ENCODE measurements at places on chromosomes 1 and 21. TPM values are rescaled to one million over a fixed set of nuclear protein-coding genes. Genes with fewer than 3 reads are reported as not detected.

The WNT4 gene
- 8.2 TPM for polyA plus RNA-seq

The GJA4 gene
- 20.3 TPM for polyA plus RNA-seq

The RIPK4 gene
- 15.8 TPM for polyA plus RNA-seq

The C1orf185 gene
- not detected for polyA plus RNA-seq

The RHBG gene
- polyA plus RNA-seq: 8.7 TPM

The ZMYND12 gene
- polyA plus RNA-seq: 4.6 TPM

The TMEM125 gene
- polyA plus RNA-seq: 13.6 TPM

The RNPC3 gene
- 45.2 TPM for polyA plus RNA-seq

The TDRD5 gene
- polyA plus RNA-seq: 5.4 TPM

The PTP4A2 gene
- 248 TPM for polyA plus RNA-seq

The OLIG2 gene
- polyA plus RNA-seq: not detected

The CLIC6 gene
- 1.2 TPM for polyA plus RNA-seq

The CNR2 gene
- polyA plus RNA-seq: 0.07 TPM

The IFNAR1 gene
- polyA plus RNA-seq: 37.1 TPM

The EIF4G3 gene
- polyA plus RNA-seq: 70.7 TPM

The BSND gene
- 5.9 TPM for polyA plus RNA-seq

The UTP25 gene
- polyA plus RNA-seq: 11.1 TPM

The TSACC gene
- 0.50 TPM for polyA plus RNA-seq

The FCRL6 gene
- polyA plus RNA-seq: 0.65 TPM

The SMPDL3B gene
- 12.4 TPM for polyA plus RNA-seq

The OLFML2B gene
- 10.4 TPM for polyA plus RNA-seq

The POU3F1 gene
- 0.65 TPM for polyA plus RNA-seq

The AIRE gene
- 0.37 TPM for polyA plus RNA-seq

The CYB5RL gene
- 6.4 TPM for polyA plus RNA-seq

The TINAGL1 gene
- 34.3 TPM for polyA plus RNA-seq

All from right renal cortex interstitium (tissue), 3 donors.